ENCODE measurements at places on chromosomes 5 and 9.
A peak's percentile ranks its signal among the peaks of the same experiment; 100 is the strongest.

DNA sequence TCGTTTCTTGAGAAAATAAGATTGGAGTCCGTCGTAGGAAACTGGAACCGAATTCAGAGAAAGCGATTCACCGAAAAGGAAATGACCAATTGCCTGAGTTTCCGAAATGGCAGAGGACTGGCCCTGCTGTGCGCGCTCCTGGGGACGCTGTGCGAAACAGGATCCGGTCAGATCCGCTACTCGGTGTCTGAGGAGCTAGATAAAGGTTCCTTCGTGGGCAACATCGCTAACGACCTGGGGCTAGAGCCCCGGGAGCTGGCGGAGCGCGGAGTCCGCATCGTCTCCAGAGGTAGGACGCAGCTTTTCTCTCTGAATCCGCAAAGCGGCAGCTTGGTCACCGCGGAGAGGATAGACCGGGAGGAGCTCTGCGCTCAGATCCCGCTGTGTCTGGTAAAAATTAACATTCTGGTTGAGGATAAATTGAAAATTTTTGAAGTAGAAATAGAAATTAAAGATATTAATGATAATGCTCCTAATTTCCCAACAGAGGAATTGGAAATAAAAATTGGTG is 379 bp downstream of the PCDHGA3 start:
- no peak for DNase-seq

DNA sequence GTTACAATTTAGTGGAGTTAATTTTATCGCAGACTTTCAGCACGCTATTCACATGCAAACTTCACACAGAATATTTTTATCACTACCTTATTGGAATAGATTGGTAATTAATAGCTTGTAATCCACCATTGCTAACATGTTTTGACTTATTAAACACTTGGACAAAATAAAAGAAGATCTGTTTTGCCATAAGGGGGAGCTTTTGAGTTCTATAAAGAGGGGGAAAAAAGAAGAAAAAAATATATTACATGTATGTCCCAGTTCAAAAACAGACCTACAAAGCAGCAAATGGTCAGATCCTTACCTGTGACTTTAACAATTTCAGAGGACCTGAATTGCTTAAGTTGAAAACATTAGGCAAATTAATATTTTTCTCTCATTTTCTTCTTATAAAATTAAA is 1.2 kb upstream of the PAPPA start:
- no peak for DNase-seq

- no peak for DNase-seq
Measured at GRCh38 chr5:9832921-9833320, 202.8 kb upstream of the TAS2R1 start.

- peak; percentile 94 for DNase-seq
Measured at GRCh38 chr5:132007399-132008162, 3.9 kb downstream of the ACSL6 start.

DNA sequence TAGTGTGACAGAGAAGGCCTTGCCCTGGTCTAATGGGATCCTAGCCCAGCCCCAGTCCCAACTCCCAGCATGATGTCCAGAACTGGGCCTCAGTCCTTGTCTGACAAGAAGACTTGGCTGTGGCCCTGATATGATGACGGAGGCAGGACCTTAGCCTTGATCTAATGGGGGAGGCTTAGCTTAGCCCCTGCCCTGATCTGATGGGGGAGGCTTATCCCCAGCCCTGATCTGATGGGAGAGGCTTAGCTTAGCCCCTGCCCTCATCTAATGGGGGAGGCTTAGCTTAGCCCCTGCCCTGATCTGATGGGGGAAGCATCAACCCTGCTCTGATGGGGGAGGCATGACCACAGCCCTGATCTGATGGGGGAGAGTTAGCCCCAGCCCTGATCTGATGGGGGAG is 3.7 kb downstream of the PKN3 start:
- no peak for DNase-seq

- no peak for DNase-seq
Measured at GRCh38 chr5:35046774-35047173, 975 bp downstream of the AGXT2 start.

- peak; percentile 96 for DNase-seq
Measured at GRCh38 chr5:142063878-142064331, 44.7 kb upstream of the NDFIP1 start.

DNA sequence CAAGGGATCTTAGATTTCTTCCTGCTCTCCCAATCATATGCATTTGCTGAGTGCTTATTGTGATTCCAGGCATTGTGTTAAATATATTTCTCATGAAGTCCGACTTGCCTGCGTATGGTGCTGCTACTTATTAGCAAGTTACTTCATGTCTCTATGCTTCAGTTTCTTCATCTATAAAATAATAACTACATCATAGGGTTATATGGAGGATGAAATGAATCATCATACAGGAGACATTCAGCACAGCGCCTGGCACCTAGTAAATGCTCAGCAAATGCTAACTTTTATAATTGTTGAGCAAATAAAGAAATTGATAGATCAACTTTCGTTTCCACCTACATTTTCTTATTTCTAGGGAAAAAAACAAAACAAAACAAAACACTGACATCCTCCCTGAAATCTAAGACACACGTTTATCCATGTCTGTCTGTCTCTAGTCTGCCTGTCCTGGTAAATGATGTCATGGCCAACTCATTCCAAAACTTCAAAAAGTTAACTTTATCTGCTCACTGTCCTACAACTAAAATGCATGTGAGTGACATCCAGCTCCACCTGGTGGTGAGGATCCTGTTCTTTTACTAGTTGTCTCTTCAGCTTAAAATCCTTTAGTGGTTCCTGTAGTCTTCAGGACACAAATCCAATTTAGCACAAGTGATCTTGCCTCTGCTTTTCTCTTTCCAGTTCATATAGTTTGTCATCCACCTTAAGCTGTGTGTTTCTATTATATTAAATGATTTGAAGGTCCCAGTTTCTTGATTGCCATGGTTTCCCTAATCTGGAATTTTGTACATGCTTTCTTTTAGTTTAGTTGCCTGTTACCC is 27.7 kb downstream of the PPP3R2 start:
- no peak for DNase-seq

DNA sequence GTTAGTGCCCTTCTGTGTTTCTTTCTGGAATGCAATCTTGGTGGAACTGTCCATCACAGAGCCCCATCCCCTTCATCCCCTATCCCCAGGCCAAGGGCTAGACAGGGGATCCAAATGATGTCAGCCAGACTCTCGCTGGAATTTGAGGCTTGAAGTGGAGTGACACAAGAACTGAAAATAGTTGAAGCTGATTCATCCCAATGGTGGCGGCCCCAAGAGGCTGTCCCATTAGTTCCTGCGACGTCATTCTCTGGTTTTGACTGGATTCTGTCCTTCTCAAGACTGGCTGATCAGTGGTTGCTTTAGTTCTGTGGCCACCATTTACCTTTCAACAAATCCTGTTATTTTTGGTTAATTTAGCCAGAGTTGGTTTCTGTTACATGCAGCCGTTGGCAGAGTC is 59.9 kb downstream of the SUB1 start:
- DNase-seq: no peak

- DNase-seq: no peak
Measured at GRCh38 chr5:76365561-76365960, 37.5 kb upstream of the IQGAP2 start.

GRCh38 chr5:117041926-117042595 is 467.4 kb upstream of the SEMA6A start:
- DNase-seq: no peak
